ENCODE measurements at places on chromosomes 7 and 10.

DNA sequence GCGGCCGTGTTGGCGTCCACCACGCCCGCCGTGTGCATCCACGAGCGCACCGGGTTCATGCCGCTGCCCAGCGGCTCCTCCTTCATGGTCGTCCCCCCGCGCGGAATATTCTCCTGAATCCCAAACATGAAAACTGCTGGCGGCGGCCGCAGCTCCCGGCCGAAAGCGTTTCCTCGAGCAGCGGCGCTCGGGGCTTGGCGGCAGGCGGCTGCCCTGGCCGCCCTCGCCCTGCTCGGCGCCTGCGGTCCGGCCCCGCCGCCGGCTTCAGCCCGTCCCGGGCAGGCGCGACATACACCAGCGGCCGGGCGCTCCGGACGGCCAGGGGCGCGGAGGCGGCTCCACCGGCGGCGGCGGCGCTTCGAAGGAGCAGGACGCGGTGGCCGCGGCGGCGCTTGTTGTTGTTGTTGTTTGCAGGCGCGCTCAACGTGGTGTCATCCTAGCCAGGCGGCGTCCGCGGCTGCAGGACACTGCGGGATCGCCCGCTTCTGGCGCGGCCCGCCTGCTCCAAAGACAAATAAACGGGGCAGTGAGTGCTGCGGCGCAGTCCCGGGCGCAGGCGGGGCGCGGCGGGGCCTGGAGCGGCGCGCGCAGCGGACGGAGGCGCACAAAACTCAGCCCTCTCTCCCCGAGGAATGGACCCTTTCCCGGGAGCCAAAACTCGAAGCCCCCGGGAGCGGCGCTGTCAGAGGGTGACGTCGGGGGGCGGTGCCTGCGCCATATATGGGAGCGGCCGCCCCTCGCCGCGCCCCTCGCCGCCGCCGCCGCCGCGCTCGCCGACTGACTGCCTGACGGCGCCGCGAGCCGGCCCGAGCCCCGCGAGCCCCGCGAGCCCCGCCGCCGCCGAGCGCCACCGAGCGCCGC, at the start of gene EBF3:
TSS of gene EBF3 (minus strand) at position 634 of the 861 bp plus-strand sequence. CDS start at position 128, 506 bp downstream.
- DNase-seq: peak; percentile 15

DNA sequence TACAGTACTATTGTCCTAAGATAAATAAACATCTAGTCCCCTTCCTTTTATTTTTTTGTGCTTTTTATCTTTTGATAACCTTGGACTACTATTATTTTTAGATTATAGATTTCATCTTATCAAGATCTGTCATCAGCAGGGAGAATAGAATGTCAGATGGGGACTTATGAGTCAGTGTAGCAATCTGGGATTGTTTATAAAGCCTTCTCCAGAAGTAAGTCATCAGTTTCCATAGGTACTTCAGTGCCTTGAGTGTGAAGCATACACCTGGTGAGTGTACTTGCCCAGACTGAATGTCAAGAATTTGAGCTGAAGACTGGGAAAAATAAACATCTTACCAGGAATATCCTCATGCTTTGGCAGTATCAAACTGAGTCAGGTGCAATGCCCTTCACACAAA, 2.1 kb downstream of the CASD1 start:
- no peak for DNase-seq

DNA sequence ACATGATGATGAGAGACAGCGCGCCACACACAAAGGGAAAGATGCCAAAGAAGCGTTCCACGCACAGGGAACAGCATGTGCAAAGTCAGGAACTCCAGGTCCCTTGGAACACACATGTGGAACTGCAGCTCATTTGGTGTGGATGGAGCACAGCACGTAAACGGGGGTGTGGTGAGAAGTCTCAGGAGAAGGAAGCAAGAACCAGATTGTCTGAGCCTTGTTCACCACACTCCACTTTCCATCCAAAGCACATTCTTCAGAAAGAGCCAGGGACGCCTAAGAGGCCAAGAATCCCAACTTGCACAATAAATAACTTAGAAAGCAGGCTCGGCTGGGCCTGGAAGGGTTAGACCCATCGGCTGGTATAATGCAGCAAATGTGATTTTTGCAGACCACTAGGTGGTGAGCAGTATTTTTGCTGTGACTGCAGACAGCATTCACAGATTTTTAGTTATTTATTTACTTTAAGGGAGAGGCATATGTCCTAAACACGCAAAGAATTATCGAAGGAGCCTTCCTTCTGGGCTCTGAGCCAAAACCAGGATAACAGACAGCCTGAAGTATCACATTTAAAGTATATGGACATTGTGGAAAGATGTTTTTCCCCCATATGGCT, 27.9 kb upstream of the ASCC1 start:
- no peak for DNase-seq

- DNase-seq: no peak
Measured at GRCh38 chr10:129353101-129353500, 113.9 kb upstream of the MGMT start.

DNA sequence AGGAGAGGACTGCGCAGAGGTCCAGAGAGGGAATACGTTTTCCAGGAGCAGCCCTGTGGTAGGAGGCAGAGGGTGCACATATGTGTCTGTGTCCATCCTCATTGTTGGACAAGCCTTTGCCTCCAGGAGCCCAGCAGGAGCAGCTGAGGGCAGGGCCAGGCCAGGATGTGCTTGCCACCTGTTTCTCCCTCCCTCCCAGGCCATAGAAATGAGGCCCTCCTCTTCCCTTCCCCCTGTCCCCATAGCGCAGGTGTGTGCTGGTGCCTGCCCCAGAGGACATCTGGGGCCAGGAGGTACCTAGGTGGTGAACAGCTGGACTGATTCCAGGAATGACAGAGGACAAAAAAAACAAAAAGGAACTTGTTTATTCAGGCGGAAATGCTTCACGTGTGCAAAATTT, 10.5 kb upstream of the CXCL12 start:
- DNase-seq: no peak

DNA sequence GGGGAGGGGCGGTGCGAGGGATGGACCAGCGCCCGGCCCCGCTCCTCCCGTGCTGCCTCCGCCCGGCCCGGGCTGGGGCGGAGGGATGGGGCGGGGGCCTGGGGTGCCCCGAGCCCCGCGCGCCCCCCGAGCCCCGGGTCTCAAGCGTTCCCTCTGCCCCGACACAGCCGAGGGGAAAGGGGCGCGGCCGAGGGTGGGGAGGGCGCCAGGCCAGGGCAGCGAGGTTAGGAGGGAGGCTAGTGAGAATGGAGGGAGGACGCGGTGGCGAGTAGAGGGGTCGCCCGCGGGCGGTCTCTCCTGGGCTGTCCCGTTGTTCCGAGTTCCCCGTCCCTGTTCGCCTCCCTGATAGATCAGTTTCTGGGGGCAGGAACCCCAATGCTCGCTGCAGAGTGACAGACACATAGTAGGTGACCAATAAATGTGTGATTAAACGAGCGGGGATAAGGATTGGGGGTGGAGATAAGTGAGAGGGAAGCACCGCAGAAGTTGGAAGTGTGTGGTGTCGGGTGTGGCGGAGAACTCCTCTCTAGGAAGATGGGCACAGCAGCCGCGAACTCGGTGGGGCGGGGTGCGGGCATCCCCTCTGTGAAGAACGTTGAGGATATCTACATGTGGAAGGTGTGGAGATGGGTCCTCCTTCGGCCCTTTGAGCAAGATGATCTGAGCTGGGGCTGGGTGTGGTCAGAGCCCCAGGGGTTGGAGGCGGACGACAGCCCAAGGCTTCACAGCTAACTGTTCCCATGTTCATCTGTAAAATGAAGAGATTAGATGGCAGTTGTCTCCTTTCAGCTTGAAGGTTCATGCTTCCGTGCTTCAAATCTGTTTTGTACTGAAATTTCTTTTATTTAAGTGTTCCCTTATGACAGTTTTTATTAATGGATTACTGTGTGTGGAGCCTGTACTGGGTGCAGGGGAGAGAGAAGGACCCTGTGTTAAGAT, 580 bp downstream of the ZNF775 start:
- DNase-seq: no peak

GRCh38 chr7:47218378-47219176, 363.3 kb downstream of the TNS3 start:
- DNase-seq: no peak

GRCh38 chr10:77835669-77836086, 90.9 kb downstream of the DLG5 start:
- no peak for DNase-seq
